ENCODE measurements at places on chromosomes 4 and X.

- DNase-seq = no peak
These were observed 373.1 kb downstream of the STPG2 start for GRCh38 chr4:97770222-97770621.

DNA sequence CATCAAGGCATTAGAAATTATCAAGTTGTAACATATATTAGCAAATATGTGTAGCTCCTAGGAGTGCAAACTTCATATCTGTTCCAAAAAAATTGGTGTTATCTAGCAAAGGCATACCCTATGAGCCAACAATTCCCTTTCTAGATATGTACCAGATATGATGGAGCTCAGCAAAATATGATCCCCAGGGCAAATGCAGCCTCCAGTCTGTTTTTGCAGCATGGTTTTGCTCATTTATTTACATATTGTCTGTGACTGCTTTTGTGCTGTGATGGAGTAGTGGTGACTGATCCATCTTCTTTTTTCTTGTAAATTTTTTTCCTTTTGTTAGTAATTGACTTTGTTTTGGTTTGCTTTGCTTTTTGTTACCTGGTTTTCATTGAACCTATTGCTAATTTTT, 41.0 kb downstream of the CEP135 start:
- no peak for DNase-seq

DNA sequence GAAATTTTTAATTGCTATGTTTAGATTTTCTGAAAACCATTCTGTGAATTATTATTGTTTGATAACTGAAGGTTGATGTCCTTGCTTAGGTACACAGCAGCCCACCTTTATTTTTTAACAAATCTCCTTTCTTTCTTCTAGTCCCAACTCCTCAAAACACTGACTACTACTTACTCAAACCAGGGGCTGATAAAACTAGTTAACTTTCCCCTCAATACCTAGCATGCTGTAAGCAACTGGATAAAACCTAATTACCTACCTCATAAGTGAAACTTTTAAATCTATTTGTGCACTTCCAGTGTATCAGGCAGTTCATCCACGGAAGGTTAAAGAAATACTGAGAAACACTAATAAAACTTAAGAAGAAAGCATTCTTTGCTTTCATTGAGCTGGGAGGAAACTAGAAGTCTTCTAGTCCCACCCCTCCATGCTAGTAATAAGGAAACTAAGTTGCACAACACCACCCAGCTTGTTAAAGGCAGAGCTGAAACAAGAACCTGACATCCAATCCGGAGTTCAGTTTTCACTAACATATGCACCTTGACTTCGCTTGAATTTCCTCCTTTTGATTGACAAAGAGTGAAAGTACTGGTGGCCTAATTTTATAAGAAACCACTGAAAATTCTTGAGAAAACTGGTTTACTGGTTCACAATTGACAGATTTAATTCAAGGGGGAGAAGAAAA, 180.2 kb upstream of the TET2 start:
- no peak for DNase-seq

GRCh38 chr4:163448540-163449203, 24.9 kb downstream of the TKTL2 start:
- DNase-seq = no peak

- no peak for DNase-seq
These were observed 88.9 kb downstream of the GC start for GRCh38 chr4:71694961-71695360.

DNA sequence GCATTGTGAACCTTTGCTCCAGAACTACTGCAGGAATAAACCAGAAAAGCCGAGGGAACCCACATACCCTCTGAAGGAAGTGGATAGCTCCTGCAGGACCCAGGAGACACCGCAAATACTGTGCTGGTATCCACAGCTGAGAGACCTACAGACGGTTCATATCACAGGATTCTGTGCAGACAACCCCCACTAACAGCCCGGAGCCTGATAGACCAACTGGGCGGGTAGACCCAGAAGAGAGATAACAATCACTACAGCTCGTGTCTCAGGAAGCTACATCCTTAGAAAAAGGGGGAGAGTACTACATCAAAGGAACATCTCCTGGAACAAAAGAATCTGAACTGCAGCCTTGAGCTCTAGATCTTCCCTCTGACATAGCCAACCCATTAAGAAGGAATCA, 150.8 kb downstream of the FRAS1 start:
- DNase-seq = no peak

DNA sequence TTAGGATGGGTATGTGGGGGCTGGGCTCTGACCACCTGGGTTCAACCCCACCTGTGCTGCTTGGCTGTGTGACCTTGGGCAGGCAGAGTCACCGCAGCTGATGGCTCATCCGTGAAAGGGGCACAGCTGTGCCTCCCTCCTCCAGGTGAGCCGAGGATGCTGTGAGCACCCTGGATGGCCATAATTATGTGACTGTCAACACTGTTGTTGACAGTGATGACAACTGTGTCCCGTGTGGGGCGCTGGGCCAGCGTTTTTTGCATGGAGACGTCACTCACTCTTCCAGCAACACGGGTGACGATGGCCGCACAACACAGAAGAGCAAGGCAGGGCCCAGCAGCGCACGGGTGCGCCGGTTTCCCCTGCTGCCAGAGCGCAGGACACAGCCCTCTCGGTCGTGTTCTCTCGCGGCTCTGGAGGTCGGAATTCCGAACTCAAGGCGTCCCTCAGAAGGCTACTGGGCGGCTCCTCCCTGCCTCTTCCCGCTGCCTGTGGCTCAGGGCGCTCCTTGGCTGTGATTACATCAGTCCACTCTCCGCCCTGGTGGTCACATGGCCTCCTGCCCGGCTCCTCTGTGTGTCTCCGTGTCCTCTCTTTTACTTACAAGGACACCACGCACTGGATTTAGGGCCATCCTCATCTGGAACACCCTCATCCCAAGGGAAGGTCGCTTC, 1.3 kb downstream of the SH3TC1 start:
- DNase-seq = no peak

DNA sequence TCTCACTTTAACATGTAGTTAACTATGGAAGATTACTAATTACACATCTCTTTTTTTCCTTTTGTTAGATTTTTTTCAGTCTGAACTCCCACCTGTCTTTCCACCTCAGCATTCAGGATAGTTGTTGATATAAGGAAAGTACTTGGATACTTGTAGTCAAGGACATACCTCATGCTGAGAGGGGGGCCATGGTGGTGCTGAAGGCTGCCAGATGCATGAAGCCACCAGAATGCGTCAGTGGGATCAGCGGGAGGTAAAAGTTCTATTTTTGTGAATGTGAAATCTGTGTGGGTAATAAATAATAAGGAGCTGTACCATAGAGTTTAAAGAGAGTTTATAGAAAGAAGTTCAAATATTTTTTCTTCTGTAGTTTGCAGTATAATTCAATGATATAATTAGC, 13.1 kb upstream of the NDST4 start:
- DNase-seq = no peak

DNA sequence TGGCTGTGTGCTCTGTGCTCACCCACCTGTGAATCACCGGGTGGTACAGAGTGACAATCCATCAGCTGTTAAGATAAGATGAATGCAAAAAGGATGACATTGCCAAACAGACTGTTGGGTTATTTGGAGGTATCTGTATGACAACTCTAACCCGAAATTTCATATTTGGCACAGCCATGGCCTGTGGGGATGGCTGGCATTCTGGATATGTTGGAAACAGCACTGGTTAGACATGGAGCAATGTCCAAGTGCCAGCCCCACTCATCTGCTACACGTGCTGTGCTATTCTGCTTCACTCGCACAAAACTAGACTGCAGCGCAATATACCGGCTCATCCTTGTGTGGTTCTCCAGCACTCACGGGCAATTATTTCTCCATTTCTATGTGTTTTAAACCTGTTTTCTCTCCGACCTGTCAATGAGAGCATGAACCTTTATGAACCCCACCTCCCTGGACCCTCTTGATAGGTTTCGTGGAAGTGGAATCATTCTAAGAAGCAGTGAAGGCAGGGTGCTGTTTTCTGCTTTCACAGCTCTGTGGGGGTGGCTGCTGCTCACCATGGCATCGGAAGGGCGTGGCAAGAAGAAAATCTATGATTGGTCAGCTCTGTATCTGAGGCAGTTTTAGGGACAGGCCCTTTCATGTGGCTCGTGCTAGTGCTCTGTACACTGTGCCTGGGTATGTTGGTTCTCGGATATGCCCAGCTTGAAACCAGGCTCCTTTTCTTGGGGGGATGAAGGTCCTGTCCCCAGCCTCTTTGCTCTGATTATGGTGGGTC, 94.9 kb downstream of the ENPP6 start:
- DNase-seq = no peak

DNA sequence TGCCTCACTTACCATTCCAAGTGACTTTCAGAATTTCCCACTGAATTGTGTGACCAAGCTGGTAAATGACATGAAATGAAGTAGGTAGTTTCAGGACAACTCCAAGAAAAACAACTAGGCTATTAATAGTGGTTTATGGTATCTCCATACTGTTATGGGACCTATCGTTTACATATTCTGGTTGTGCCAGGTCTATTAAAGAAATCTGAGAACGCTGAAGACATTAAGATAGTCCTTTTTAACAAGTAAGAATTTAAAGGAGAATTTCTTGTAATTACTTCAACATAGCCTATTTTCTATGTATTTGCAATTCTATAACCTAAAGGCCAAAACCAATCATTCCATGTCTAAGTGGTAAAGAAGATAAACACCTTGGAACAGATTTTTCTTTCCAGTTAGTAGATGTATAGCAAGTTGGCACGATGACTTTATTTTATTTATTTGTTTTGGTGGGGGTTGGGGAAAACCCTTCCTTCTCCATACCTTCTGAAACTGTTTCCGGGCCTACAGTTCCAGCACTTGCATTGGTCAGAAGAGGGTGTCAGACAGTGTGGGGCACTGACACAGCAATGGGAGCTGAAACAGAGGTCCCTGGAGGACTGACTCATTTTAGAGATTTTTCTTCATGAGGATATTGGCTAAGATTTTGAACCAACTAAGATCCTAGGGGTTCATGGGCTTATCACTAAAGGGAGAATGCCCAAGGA, 7.6 kb upstream of the DCLK2 start:
- DNase-seq = no peak

GRCh38 chr4:77852892-77853495, 9.6 kb upstream of the MRPL1 start:
- DNase-seq = peak; percentile 64

DNA sequence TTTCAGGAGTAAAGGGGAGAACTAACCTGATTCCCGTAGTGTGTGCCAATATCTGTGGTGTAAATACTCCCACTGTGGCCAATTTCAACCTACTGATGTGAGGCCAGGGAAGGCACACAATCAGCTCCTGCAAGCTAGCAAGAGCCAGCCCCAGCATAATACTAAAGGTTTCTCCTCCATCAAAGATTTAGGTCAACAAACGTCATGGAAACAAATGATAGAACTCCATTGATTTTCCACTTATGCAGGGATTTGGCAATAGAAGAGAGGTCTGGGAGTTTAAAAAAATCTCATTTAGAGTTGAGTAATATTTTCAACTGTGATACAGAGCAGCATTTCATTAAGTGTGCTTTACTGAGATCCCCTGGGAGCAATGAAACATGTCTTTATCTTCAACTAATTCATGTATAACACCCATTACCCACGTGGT, 15.8 kb upstream of the VEGFD start:
- no peak for DNase-seq

DNA sequence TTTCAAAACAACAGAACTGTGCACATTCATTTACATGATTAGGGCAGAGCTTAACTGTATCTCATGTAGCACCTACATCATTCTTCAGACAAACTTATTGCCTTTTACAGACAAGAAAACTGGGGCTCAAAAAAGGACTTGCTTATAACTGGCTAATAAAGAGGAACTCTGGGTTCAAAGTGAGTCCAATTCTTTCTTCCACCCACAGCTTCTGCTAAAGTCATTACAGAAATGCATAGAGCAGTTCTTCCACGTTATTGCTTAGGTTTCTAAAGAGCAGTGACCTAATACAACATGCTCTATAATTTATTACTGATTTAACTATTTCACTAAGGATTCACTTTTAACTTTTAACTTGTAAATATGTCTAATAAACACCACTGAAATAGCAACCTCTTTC, 60.6 kb downstream of the ELOVL6 start:
- no peak for DNase-seq

Measured in T-helper 17 cell (primary cell).